ENCODE measurements at places on chromosomes 4 and X. TPM values are rescaled to one million over a fixed set of nuclear protein-coding genes. Genes with fewer than 3 reads are reported as not detected.
A peak's percentile ranks its signal among the peaks of the same experiment; 100 is the strongest.

UTP14A gene
- 16.3 TPM for total RNA-seq

TMEM47 gene
- total RNA-seq, result 7.4 TPM

SAGE1 gene
- 0.03 TPM for total RNA-seq

TMPRSS11A gene
- total RNA-seq, result not detected

DNA sequence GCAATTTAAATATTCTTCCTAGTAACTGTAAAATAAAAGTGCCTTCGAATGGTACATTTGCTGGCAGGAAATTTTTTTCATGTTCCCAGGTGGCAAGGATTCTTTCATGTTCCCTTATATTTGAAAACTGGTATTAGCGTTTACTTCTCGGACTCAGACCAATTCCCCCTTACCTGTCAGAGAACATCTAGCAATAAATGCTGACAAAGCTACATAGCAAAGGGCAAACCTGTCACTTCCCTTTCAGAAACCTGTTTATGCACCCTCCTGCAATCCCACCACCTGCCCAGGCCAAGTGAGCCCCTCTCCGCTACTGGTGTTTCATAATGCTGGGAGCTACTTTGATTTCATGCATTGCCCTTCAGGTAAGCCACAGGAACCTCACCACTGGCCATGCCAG is 98.2 kb downstream of the HPRT1 start:
- DNase-seq, result no peak

DNA sequence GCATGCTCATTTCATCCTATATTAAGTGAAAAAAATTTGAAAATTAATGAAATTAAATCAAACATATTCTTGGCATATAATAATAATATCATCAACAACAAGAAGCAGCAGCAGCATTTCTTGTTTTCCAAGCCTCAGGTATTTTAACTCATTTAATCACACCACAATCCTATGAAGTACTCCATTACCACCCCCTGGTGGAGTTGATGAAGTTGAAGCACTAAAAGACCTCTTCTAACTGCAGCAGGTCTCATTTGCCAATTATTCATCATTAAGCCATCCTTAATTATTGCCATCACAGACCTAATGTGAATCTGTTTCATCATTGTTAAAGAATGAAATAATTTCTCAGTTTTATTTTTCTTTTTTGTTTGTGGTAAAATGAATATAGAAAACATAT is 801.4 kb upstream of the GRID2 start:
- DNase-seq, result peak; percentile 35

- no peak for DNase-seq
These were observed 68.3 kb upstream of the SLC7A11 start for GRCh38 chr4:138310498-138310897.

GRCh38 chrX:23511793-23512192 is 155.5 kb upstream of the PRDX4 start:
- no peak for DNase-seq

DNA sequence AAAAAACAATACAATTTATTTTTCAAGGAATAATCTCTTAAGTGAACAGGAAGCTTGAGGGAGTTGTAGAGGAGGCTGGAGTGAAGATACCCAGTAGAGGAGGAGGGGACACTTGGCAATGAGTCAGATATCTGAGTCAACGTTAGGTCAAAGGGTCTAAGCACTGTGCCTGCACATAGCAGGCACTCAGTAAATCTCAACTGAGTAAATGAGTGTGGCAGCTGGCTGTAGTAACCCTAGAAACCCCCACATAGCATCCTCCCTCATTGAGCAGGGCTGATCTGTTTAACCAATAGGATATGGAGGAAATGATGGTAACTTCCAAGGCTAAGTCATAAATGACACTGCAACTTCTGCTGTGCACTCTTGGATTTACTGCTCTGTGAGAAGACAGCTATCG is 186.0 kb upstream of the FAM241A start:
- no peak for DNase-seq

DNA sequence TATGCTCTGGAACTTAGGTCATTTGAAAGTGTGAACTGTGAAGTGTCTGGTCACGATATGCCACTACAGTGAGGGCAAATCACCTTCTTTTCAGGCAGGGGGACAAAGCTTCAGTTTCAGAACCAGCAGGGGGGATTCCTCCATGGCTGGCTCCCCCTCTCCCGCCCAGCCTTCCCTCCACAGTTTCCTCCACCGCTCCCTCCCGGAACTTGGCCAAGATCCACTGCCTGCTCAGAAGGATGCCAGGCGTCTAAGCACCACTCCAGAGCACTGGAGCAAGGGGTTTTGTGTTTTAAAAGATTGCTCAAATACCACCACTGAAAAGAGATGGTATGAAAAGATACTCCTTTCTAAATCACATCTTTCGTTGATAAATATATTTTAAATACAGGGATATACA is 126.9 kb downstream of the ELOVL6 start:
- DNase-seq, result peak; percentile 29

- no peak for DNase-seq
These were observed 479.3 kb downstream of the INPP4B start for GRCh38 chr4:142366769-142367181.

- no peak for DNase-seq
These were observed 19.6 kb upstream of the SOWAHD start for GRCh38 chrX:119738742-119739141.

DNA sequence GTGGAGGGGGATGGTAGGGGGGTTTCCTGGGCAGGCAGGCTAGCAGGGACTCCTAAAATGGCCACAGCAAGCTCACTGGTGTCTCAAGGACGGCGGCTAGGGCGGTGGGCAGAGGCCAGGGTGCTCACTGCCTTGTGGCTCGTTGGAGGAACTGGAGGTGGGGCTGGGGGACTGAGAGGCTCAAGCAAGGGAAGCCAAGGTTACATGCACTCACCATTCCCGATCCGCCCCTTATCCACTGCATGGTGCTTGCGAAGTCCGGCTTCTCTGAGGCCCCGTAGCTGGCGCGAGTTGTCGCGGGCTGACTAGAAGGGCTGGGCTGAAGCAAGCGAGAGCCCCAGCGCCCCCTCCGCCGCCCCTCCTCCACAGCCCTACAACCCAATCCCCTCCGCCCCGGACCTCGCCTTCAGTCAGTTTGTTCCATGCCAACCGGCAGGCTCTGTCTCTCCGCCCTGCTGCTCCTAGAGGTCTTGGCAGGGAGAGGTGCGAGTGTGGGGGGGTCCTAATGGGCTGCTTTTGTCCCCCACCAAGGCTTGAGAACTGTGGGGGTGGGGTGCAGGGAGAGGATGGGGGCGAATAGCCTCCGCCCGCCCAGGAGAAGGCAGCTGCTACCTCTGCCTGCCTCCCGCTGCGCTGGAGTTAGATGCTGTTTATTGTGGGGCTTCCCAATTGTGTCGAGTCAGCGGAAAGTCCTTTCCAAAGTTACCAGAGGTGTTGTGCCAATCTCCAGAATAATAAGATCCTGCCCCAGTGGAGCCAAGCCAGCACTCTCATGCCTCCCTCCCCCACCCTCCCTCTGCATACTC is at the start of gene ARHGEF9:
ARHGEF9 (minus strand) TSS at position 313 of the 806 bp plus-strand sequence; CDS start at position 244, 69 bp downstream.
- peak; percentile 78 for DNase-seq

DNA sequence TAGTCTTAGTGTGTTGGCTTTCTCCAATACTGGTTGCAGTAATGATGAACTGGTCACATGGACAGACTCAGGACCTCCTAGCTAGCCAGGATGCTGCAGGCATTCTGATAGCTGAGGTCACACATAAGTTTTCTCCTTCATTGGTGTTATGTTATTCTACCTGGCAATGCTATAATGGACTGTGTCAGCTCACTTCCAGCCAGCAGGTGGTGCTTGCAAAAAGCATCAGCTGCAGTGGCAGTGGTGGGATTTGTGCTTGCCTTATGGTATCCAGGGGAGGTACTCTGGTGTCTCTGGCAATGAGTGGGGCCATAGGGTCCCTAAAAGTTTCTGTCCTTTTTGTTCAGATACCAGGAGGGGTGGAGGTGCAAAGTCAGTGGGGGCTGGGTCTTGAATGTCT is 33.6 kb downstream of the ZNF330 start:
- no peak for DNase-seq

- DNase-seq, result no peak
These were observed 78.0 kb upstream of the RXFP1 start for GRCh38 chr4:158443731-158444130.

- DNase-seq, result no peak
These were observed 141.0 kb downstream of the IL1RAPL2 start for GRCh38 chrX:104707042-104707441.

DNA sequence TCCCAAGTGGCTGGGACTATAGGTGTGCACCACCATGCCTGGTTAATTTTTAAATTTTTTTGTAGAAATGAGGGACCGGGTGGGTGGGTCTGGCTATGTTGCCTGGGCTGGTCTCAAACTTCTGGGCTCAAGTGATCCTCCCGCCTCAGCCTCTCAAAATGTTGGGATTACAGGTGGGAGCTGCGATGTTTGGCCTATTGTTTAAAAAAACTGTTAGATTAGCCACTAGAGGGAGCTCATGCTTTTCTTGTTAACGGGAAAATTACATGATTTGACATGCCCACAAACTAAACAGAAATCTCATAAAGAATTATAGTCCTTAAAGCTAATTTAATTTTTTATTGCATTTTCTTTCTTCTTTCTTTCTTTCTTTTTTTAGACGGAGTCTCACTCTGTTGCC is 5.0 kb upstream of the SDAD1 start:
- DNase-seq, result peak; percentile 24

DNA sequence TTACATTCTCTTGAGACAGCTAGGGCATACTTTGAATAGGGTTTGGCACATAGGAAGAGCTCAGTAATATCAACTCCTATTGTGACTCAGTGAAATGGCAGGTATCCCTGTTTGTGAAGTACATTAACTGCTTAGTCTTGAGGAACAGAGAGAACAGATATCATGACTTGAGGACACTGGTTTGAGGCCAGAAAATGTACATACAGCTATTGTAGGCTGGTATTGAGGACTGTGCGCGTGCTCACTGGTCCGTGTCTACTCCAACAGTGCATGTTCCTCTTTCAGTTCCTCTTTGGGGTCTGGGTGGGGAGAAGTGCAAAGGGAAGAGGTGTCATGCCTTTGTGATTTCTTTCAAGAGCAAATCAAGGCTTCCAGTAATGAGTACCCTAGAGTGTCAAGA is 34.6 kb upstream of the TBC1D9 start:
- DNase-seq, result no peak

GRCh38 chr4:167722487-167722808 is 369.9 kb upstream of the ANXA10 start:
- no peak for DNase-seq

- DNase-seq, result no peak
These were observed 71.2 kb downstream of the SUPT20HL2 start for GRCh38 chrX:24242649-24243175.
